Nucleus accumbens (tissue), 56 donors: ENCODE measurements at places on chromosomes 4 and X.

DNA sequence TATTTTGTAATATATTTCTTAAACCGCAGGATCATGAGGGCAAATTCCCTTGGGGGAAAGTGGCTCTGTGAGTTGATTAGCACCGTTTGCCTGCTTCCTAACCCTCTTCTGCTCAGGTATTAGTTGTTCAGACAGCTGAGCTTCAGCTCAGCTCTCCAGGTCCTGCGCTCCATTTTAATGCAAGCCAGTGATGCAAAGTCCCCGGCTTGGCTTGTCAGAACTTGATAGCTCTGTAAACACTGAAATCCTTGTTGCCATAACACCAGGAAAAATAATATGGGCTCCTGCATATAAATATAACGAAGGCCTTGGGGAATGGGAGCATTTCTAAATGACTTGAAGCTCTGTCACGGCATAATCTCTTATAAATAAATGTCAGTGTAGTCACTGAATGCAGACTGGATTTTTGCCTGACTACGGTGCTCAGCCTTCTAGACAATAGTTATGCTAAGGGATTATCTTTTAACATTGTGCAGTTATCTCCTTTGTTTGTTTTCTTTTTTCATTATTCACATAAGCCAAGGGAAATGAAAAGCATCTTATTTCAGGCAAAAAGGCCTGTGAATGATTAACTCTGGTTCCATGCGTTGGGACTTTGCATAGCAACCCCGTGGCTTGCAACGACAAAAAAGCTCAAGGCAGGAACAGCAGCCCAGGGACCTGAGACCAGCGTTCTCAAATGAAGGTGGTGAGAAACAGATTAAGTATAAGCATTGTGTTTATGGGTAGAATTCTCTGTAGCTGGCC is 253.2 kb downstream of the SPRY1 start:
- DNase-seq, result no peak

DNA sequence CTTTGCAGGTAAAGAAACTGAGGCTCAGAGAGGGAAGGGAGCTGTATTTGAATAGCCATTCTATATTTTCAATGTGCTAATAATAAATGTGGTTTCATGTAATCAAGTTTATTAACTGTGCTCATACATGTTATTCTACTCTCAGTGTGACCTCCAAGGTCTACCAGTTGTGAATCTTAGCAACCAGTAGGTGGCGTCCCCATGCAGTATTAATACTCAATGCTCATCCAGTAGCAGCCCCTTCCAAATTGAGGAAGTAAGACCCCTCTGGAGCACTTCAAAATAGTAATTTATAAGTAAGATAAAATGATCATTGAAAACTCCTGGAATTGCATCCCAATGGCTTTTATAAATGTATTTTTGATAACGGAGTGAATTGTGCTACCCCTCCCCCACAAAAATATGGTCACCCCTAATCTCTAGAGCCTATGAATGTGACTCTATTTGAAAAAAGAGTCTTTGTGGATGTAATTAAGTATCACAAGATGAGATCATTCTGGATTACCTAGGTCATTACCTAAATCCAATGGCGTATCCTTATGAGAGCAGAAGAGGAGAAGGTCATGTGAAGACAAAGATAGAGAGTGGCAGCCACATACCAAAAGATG is 20.4 kb upstream of the SEPSECS start:
- DNase-seq, result no peak

DNA sequence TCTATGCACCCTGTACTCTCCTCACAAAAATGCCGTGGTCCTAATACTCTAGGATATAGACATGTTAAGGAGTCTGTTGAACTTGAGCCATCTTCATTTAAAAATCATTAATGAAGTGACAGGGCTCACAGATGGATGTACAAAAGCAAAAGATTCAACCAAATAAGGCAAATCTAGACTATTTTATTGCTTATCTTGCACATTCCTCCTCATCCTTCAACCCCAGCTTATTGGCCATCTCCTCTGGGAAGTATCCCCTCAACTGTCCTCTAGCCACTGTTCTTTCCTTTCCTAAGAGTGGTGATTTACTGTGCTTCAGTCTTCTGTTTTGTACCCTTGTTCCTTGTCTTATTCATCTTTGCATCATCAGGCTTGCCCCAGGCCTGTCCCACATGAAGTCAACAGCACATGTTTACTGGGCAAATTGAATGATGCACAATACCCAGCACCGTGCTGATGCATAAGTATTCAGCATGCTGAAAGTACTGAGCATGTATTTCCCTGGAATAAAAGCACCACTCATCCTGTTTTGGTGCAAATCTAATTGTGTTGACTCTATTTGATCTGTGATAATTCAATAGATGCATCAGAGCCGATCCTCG is 287.3 kb upstream of the CLNK start:
- no peak for DNase-seq

DNA sequence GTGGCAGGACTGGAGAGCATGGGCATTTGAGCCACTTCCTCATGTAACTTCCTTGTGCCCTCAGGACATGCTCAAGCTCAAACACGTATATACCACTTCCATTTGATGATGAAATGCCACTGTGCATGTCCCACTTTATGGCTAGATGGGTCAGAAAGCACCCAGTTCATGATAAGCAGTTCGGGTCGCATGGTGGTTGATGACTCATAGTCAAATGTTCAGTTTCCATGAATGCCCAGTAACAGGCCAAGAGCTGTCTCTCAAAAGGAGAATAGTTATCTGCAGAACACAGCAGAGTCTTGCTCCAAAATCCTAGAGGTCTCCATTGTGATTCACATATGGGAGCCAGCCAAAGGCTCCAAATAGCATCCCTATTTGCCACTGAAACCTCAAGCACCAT is 48.9 kb upstream of the SPIN3 start:
- DNase-seq, result no peak

- no peak for DNase-seq
Observed at GRCh38 chr4:85257817-85258370, 217.1 kb upstream of the ARHGAP24 start.

GRCh38 chr4:45004847-45005565 is 278.6 kb upstream of the GNPDA2 start:
- DNase-seq, result no peak

GRCh38 chr4:17814140-17814539 is 3.4 kb downstream of the NCAPG start:
- no peak for DNase-seq

- DNase-seq, result no peak
Observed at GRCh38 chr4:53942712-53943111, 121.7 kb downstream of the CHIC2 start.

GRCh38 chr4:77501851-77502250 is 103.8 kb upstream of the CXCL13 start:
- DNase-seq, result no peak

GRCh38 chr4:95068818-95069478 is 311.2 kb downstream of the BMPR1B start:
- no peak for DNase-seq

GRCh38 chrX:30183554-30183953 is 31.8 kb upstream of the MAGEB2 start:
- no peak for DNase-seq

- DNase-seq, result no peak
Observed at GRCh38 chr4:158523990-158524535, 2.4 kb downstream of the RXFP1 start.

DNA sequence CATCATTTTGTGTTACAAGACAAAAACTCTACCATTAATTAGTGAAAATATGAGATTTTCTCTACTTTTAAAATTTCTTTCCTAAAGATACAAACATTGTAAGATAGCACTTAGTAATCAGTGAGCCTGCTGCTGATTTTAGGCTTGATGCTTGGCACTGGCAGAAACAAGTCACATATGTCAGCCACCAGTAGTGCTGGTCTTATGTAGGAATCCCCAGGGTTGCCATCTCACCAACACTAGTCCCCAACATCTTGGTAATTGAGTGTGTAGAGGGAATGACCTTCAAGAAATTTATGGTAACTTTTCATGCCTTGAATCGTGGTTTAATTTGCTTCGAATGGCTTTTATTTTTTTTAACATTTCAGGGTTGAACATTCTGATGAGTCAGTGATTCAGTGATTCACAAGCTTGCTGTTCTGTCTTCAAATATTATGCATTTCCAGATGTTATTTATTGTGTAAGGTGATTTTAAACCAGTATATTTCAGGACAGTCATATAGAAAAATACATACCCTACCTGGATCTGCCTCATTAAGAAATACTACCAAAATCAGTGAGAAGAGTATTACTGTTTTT is 11.9 kb downstream of the EXOC1 start:
- no peak for DNase-seq

- no peak for DNase-seq
Observed at GRCh38 chr4:32658019-32658418, 1937.8 kb downstream of the PCDH7 start.

- no peak for DNase-seq
Observed at GRCh38 chr4:6456450-6456849, 16.0 kb downstream of the PPP2R2C start.

- no peak for DNase-seq
Observed at GRCh38 chrX:98077440-98077839, 1193.7 kb downstream of the RPA4 start.

DNA sequence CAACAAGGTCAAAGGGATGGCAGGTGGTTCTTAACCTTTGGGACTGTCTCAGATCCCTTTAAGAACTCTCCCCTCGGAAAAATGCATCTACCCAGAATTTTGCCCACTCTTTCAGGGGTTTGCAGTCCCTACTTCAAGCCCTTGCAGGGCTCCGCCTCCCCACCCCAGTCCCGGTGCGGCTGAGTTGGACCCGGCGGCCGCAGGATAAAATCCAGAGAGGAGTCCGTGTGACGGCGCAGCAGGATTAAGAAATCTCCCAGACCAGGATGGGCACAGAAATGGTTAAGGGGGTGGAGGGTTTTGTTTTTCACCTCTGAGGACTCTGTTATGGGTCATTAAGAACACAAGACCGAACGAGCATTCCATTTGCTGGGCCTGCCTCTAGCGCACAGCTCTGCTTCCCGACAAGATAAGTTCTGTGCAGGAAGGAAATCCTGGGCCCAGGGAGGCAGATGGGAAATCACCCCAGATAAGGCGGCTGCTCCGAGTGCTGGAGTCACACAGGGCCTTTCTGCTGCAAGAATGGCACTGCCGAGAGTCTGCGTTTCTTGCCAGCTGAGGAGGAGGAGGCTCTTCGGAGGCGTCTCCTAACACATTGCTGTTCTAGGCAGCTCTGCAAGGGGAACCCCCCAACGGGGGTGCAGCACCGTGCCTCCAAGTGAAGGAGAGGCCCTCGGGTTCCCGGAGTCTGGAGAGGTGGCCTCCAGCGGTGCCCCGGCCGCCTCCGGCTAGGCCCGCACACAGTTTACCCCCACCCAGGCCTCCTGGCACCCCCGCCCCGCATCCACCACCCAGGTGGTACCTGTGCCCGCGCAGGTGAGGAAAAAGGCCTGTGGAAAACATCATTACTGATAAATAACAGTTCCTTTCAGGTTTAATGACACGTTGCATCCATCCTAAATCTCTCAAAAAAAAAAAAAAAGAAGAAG is 277.6 kb downstream of the BCOR start:
- DNase-seq, result no peak

DNA sequence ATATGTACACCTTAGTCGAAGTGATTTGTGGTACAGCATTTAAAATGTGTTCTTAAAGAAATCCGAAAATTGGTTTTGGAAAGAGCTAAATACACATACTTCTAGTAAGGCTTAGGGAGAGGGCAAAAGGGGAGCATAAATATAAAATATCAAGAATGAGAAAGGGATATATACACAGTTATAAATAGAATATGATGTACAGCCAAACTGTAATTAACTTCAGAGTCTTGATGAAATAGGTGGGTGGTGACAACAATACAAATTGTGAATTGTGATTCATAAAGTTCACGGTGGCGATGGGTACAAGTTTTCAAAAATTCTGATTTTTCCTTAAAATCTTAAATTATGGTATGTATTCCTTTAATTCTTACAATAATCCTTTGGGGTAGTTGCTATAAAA is 62.2 kb downstream of the KDM6A start:
- DNase-seq, result no peak

GRCh38 chr4:155952501-155952901 is 1.2 kb downstream of the CTSO start:
- DNase-seq, result no peak

DNA sequence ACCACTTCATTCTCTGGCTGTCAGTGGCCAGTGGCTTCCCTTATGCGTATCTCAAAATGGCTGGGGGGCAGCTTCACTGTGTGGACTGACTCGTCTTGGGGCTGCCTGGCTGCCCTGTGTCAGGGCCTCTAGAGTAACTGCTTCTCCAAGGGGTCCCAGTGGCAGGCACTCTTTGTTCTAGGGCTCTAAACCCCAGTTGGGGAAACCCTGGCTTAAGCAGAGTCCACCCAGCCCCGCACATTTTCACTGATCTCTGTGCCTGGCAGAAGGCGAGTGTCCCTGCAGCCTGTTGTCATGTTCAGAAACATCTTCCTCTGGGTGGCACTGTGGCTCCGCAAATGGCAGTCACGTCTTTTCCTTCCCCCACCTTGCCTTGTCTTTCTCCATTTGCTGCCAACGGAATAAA is 59.7 kb downstream of the NBDY start:
- DNase-seq, result peak; percentile 69

DNA sequence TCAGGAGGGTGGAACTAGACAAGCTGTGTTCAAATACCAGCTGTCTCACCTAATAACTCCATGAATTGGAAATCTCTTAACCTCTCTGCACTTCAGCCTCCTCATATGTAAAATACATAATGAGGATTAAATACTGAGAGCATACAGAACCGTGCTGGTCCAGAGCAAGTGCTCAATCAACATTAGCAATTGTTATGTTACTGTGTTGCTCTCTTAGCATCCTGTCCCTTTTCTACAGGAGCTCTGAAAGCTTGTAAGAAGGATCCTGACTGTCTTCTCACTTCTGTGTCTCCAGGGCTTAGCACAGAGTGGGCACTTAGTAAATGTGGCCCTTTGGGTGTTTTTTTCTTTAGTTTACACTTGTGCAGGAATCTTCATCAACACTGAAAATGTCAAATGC is 1456.1 kb upstream of the IGFBP7 start:
- no peak for DNase-seq

GRCh38 chr4:58225460-58225859 is 1115.3 kb upstream of the IGFBP7 start:
- no peak for DNase-seq

- no peak for DNase-seq
Observed at GRCh38 chr4:150782311-150782710, 200.4 kb downstream of the MAB21L2 start.

DNA sequence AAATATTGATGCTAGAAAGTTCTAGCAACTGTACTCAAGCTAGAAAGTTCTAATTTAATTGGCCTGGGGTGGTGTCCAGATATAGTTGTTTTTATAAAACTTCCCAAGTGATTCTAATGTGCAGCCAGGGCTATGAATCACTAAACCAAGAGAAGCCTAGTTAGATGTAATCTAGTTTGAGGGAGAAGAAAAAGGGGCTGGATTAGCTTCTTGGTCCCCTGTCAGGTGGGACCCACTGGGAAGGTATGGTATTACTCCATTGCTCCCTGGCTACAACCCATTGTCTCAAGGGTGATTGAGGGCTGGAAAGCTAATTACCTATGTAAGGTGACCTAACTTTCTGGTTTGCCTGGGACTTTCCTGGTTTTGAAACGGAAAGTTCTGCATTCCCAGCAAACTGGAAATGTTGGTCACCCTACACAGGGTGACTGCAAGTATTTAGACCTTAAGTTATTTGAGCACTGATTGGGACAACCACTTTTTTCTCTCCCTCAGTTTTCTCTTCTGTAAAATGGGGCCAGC is 23.9 kb upstream of the MSN start:
- no peak for DNase-seq
